Stimulated activated CD8-positive, alpha-beta memory T cell treated with anti-CD3 and anti-CD28 coated beads, Interleukin-7, amount 100 ng/mL, for 1 hour (primary cell): ENCODE measurements at places on chromosomes 2 and 18.

DNA sequence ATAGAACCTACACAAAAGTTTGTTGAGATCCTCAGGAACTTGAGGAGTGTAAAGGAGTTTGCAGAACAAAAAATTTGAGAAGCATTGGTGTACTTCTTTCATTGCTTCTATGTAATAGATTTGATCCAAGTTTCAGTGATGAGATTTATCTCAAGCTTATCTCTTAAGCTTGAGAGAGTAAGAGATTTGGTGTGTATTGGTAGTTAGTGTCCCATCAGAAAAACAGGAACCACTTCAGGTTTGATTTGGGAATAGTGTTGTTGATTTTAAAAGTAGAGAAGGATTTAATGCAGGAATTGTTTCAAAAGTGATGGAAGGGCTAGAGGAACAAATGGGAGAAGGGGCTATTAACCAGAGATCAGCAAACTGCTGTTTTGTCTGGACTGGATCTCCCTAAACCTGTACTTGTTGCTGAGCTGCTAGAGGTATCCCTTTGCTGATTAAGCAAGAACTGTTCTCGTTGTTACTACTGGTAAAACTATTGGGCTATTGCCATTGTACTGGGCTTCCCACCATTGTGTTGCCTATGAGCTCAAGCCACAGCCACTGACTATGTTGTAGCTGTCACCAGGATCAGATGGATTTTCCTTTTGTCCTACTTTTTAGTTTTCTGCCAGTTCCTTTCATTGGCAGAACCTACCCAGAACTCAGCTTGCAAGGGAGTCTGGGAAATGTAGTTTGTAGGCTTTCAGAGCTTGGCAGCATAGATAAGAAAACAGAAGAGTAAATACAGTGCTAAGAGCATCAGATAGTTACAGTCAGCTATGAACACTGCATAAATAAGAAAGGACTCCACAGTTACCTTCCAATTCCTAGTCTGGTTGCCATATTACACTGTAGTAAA is 39.3 kb downstream of the RAB10 start:
- no peak for DNase-seq

GRCh38 chr18:2985628-2986027 is 27.3 kb downstream of the LPIN2 start:
- DNase-seq: no peak

- no peak for DNase-seq
Measured at GRCh38 chr2:124970030-124970429, 944.9 kb downstream of the CNTNAP5 start.

DNA sequence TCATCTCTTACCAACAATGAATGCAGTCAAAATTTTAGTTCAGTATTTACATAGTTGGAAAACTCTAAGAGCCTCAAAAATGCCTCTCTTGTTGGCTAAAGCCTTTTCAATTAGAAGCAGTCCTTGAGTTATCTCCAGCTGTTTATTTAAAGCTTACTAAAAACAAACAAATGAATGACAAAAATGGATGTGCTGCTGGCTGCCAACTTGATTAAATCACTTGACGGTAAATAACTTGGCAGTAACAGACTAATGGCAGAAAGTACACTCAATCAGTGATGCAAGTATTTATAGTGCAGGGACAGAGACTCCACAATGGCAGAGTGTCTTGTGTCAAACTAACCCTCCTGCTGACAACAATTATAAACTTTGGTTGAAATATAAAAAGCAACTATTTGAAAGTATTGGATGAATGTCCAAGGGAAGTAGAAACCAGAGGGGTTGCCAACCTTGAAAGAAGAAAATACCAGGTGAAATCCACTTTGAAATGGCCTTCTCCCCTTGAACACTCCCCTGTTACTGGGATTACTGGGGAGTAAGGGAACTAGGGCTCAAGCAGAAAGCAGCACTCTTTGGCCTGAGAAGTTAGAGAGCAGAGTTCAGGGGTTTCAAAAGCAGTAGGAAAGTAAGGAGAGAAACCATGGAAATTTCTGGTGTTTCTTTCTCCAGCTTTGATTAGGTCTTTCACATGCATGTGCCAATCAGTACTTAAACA is 245.2 kb upstream of the SPHKAP start:
- no peak for DNase-seq

GRCh38 chr18:23745366-23745765 is 56.1 kb downstream of the LAMA3 start:
- DNase-seq: no peak
